ENCODE measurements at places on chromosomes 4 and X.

DNA sequence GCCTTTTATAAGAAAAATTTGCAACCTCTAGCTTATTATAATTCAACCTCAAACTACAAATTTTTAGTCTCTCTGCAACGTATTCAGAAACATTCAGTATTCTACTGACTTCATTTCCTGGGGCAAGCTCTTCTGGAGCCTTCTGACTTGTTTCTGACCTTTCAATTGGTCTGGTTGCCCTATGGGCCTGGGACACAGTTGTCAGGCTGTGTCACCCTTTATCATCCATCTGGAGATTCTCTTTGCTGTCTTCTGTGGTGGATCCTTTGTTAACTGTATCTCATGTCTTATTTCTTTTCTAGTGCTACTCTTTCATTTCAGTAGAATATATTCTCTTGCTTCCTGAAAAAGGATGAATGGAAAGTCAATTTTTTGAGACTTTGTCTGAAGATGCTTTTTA lies 55.1 kb upstream of the PGRMC2 start:
- no peaks in the 10 kb centered on the region for H3K36me3 ChIP-seq
- no peak overlapping the region for H3K4me3 ChIP-seq

- H3K27ac ChIP-seq, result no peak overlapping the region
- no peaks in the 10 kb centered on the region for H3K36me3 ChIP-seq
- no peak for DNase-seq
- H3K4me1 ChIP-seq, result no peaks in the 10 kb centered on the region
These were observed 70.6 kb upstream of the ANK2 start for GRCh38 chr4:112978691-112979472.

DNA sequence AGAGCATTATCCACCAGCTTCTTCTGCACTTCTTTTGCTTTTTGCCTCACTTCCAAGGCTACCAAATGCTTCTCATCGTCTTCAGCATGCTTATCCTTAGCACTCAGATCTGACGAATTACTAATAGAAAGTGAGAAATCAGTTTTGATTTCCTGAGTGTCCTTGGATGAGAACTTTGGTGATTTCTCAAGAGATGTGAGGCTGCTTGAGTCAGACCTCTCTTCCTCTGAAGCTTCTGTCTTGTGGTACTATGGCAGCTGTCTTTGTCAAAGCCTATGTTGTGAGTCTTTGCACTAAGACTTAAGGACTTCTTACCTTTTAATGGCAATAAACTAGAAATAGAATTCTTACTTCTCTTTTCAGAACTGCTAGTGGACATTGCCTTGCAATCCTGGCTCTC lies 169.9 kb downstream of the CPE start:
- no peak overlapping the region for H3K4me3 ChIP-seq
- H3K27ac ChIP-seq, result no peak overlapping the region
- no peaks in the 10 kb centered on the region for H3K27me3 ChIP-seq

GRCh38 chr4:73684097-73684496 lies 56.3 kb upstream of the CXCL8 start:
- H3K27me3 ChIP-seq, result peaks cover 3% of the 10 kb centered on the region
- peaks cover 3% of the 10 kb centered on the region for H3K36me3 ChIP-seq
- H3K27ac ChIP-seq, result no peak overlapping the region

GRCh38 chr4:11769434-11769833 lies 340.7 kb upstream of the HS3ST1 start:
- peaks cover under 1% of the 10 kb centered on the region for H3K27me3 ChIP-seq
- H3K4me3 ChIP-seq, result no peak overlapping the region
- DNase-seq, result no peak
